ENCODE measurements at places on chromosomes 2 and 18.

GRCh38 chr2:162838136-162838497, 450 bp downstream of the KCNH7 start:
- no peak for DNase-seq

DNA sequence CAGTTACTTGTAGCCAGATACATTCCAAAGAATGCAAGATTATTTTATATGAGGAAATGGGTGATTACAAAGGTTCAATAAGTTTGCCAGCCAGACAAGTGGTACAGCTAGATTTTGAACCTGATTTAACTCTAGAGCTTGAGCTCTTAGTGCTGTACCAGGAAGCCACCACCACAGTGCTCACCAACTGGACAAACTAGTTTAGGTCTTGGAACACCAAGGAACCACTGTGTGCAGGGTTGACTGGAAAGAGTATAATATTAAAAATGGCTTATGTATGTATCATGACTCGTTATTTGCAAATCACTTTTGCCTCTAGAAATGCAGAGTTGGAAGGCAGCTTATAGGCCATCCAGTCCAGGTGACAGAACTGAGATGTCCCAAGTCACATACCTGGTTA, 177.2 kb downstream of the TXNL1 start:
- no peak for DNase-seq

DNA sequence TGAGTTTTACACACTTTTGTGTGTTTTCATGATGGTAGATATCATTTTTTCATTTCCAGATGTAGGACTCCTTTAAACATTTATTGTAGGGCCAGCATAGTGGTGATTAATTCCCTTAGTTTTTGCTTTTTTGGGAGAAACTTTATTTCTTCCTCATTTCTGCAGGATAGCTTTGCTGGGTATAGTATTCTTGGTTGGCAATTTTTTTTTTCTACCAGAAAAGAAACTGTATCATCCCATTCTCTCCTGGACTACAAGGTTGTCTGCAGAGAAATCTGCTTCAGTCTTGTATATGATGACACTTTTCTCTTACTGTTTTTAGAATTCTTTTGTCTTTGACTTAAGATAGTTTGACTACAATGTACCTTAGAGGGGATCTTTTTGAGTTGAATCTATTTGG, 37.8 kb upstream of the RHOB start:
- no peak for DNase-seq

GRCh38 chr18:46856973-46857372, 60.3 kb downstream of the PIAS2 start:
- no peak for DNase-seq

GRCh38 chr18:25153426-25153825, 198.5 kb downstream of the ZNF521 start:
- no peak for DNase-seq

GRCh38 chr2:227772197-227772661, 26.5 kb downstream of the SCYGR8 start:
- no peak for DNase-seq

GRCh38 chr2:175576270-175576669, 394.8 kb upstream of the ATP5MC3 start:
- DNase-seq, result no peak

GRCh38 chr18:57776767-57777166, 26.3 kb downstream of the ATP8B1 start:
- no peak for DNase-seq

GRCh38 chr2:163646687-163647086, 89.1 kb downstream of the FIGN start:
- DNase-seq, result no peak

DNA sequence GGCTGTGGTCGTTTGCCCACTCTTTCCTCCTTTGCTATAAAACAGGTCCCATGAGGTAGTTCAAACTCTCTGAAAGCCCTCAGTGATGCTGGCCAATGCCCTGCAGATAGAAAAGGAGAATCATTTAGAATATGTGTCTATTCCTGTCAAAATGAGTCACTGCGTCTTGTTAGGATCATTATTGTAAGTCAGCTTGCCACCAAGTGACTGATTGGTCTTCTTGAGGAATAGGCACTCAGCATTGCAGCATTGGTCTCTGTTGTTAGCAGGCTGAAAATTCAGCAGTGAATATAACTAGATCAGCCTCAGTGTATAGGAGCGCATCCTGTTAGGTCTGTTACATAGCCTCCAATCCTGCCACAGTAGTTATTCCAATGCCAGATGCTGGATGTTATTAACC, 28.9 kb downstream of the PRKRA start:
- no peak for DNase-seq

DNA sequence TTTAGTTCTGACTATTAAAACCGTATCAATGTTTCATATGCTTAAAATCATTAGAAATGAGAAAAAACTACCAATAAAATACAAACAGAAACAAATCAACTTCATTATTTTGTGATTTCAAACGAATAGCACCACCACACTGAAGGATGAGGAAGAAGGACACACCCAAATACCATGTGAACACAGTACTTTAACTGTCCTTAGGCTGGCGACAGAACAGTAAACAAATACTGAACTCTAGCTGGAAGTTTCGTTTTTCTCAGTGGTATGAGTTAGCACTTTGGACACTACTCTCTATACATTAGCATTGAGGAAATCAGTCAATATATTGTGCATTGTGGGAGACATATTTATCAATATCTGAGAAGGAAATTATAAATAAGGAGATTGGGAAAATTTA, 202.4 kb upstream of the AGAP1 start:
- no peak for DNase-seq

- DNase-seq, result no peak
These were observed 17.9 kb downstream of the ZNF385B start for GRCh38 chr2:179843541-179843940.

DNA sequence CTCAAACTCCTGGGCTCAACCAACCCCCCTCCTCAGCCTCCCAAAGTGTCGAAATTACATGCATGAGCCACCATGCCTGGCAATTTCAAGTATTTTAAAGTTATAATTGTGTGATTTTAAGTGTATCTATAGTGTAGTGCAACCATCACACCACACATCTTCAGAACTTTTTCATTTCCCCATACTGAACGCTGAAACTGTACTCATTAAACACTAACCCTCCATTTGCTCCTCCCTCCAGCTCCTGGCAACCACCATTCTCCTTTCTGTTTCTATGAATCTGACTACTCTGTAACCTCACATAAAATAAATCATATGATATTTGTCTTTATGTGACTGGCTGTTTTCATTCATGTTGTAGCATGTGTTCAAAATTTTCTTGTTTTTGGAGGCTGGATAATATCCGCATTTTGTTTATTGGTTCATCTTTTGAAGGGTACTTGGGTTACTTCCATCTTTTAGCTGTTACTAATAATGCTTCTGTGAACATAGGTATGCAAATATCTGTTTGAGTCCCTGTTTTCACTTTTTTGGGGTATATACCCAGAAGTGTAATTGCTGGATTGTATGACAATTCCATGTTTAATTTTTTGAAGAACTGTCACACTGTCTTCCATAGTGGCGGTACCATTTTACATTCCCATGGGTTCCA, 188.2 kb downstream of the PLCL1 start:
- DNase-seq, result no peak

DNA sequence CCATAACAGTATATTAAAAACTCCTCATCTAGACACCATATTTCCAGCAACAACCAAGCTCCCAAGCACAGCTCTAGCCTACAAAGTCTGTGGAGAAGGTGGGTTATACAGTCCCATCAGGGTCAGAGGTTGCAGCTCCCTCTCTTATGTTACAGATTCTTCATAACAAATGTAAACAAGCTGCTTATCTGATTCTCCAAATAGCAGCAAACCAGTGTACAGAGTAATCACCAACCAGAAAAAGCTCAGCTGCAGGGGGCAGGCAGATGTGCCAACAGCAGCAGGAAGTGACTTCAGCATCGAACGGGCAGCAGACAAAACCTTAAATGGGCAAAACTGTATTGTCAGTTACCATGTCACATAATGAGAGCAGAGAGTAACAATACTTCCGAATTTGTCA, 52.9 kb upstream of the NABP1 start:
- peak; percentile 37 for DNase-seq

- DNase-seq, result no peak
These were observed 95.7 kb upstream of the POU3F3 start for GRCh38 chr2:104758199-104758620.

DNA sequence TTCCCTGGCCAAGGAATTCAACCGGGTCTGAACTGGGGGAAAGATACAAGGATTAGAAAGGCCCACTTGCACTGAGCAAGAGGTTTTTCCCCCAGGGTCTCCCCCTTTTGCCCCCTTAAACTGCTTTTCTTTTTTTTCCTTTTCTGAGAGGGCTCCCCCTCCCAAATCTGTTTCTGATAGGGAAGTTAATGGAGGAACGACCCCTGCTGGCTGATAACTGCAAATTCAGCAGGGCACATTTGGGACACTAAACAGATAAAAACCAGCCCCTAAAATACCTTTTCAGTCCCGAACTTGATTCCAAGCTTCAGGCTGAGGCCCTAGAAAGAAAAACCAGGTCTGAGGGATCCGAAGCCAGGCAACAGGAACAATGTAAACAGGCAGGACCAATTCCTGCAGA, 1012.4 kb upstream of the CRIM1 start:
- no peak for DNase-seq

DNA sequence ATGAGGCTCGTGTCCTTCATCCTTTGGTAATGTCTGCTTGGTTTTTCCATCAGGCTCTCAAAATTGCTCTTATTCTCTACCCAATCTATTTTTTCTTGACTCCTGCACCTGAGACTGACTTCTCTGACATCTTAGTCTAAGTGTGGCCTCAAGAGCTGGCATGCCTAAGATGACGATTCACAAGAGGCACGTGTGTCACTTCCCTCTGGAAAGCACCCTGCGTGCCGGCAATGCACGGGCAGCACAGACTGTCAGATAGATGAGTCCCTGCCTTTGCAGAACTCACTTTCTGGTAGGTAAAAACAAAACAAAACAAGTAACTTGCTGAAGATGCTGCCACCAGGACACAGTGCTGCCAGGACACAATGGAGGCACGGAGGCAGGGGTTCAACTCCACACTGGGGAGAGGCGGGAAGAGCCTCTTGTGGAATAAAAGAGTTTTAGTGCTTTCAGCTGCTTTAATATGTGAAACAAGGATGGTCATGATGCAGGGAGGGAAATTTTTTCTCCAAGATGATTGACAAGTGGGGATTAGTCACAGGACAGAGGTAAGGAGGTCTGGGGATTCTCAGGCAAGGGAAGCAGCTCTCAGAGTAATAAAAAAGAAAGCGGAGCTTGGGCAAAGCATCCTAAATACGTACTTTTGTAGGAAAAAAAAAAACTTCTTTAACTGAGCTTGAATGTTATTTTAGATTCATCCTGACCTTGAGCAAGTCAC, 27.3 kb downstream of the CYB5A start:
- DNase-seq, result no peak

GRCh38 chr2:64478502-64479230, 24.7 kb downstream of the LGALSL start:
- no peak for DNase-seq

GRCh38 chr18:998936-999335, 94.3 kb downstream of the ADCYAP1 start:
- DNase-seq, result no peak

DNA sequence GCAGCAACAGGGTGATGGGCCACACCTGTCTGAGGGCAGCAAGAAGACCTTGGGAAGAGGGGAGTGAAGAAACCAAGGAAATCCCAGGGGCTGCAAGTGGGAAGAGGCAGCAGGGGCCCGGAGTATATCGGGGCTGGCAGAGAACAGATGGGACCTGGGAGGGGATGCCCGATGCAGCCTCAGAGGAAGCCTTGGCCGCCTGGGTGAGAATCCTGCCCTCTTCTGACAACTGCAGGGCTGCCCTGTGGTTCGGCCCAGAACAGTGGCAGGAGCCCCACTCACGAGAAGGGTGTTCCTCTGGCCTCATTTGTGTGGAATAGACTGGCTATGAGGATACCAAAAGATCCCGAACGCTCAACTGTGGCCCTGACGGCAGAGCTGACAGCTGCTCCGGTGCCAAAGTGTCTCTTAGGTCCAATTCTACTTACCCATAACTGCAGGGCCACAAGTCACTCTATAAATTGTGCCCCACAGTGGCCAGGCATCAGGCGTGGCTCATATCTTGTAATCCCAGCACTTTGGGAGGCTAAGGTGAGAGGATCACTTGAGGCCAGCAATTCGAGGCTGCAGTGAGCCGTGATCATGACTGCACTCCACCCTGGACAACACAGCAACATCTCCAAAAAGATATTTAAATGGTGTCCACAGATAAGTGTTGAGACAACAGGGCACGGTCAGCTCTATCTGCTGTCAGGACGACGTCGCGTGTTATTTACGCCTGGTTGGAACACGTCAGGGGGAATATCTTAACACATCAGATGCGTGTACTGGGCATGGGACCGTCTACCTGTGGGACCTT, 23.6 kb upstream of the ID2 start:
- no peak for DNase-seq

DNA sequence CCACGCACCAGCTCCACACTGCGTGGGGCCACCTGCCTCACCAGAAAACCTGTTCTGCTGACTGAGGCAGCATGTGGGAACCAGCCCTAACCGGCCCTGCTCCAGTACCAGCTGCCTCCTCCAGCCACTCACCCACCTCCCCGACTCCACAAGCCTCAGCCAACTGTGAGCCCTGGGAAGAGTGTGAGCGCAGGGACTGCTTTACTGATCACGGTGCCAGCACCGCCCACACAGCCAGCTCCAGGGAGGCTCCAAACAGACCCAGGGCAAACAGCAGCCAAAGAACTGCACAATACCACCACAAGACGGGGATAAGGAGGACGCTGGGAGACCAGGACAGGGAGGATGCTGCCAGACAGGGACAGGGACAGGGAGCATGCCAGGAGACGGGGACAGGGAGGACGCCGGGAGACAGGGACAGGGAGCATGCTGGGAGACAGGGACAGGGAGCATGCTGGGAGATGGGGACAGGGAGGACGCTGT, 28.4 kb downstream of the EIPR1 start:
- DNase-seq, result no peak

DNA sequence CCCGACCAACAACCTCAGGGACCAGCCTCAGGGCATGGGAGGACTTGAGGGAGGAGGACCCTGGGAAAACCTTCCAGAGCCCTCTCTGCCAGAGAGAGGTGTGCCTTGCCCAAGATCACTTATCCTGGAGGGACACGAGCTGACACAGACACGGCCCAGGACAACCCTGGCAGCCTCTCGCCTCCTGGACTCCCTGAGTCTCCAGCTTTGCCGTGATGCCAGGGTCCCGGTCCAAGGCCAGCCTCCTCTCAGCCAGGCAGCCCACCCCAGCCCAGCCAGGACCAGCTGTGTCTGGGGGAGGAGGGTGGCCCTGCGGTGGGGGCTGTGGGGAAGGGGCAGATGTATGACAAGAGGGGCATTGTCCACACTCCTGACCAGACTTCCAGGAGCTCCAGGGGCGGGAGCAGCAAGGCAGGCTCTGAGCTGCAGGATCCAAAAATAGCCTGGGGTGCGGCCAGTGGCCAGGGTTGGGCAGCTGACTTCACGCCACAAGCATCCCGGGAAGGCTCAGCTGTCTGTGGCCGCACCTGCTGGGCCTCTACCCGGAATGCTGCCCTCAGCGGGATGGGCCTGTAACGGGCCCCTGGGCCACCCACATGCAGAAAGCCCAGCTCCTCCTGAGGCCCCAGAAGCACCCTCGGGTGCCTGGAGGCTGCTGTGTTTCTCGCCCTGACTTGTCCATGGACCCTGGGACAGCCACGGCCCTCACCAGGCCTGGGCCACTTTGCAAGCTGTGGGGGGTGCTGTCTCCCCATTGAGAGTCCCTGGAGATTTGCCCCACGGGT, 65.5 kb upstream of the GPC1 start:
- DNase-seq, result peak; percentile 81
